ENCODE measurements at places on chromosomes 3 and 15.
A peak's percentile ranks its signal among the peaks of the same experiment; 100 is the strongest.

DNA sequence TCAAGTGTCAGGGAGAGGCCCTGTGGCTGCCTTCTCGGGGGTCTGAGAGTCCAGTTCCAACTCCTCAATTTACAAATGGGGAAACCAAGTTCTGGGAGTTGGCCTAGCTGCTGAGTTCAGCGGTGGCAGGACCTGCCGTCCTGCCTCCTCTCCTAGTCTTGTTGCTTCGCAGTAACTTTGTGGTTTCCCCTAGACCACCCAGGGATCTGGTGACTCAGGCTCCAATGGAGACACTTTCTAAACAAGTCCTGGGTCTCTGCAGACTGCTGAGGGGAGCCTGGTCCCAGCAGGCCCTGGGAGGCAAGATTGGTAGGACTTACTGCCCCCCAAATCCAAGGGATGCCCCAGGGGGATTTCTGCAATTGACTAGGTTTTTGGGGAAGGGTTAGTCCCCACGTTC, 83.6 kb downstream of the SMAD6 start:
- no peak for DNase-seq

- no peak for DNase-seq
Measured at GRCh38 chr3:15500107-15500724, 21.3 kb downstream of the COLQ start.

DNA sequence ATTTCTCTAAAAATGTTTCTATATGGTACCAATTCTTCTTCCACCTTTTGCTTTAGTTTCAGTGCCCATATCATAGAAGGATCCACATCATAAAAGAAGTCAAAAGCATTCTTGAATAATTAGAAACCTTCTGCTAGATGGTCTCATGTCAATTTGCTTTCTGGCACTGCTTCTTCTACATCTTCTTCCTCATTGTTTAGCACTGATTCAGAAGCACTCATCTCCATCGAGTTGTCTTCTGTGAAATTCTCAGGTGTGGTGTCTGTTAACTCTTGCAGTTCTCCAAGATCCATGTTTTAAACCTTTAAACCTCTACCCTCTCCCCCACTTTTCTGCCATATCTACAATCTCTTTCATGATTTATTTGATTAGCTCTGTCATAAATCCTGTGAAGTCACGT, 154.8 kb downstream of the WDR76 start:
- DNase-seq = no peak

DNA sequence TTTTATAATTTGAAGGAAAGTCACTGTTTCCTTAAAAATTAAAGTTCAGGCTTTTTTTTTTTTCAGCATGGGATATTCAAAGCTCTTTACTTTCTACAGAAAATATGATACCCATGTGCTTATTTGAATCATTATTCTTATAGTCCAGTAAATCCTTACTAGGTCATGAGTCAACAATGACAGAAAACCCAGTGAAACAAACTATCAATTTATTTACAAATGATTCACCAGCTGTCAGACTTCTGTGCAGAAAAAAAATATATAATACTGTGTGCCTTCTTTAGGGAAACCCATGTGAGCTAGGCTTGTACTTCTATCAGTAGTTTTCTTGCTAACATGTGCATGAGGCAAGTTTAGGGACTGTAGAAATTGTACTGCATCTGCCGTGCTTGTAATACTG, 1.2 kb downstream of the ACP3 start:
- no peak for DNase-seq

GRCh38 chr3:131299836-131300235, 81.7 kb upstream of the NUDT16 start:
- DNase-seq = no peak

DNA sequence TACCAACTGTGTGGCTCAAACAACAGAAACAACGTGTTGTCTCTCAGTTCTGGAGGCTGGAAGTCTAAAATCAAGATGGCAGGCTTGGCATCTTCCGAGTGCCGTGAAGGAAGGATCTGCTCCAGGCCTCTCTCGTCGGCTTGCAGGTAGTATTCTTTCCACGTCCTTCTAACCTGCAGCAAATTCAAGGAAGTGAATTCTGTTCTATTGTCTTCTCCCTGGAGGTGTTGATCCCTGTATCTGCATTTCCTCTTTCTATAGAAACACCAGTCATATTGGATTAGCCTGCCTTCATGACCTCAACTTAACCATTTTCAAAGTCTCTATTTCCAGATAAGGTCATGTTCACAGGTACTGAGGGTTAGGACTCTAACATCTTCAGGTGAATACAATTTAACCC, 512.1 kb downstream of the GABRG3 start:
- DNase-seq = no peak

GRCh38 chr15:57144448-57144847, 226.0 kb downstream of the TCF12 start:
- no peak for DNase-seq

DNA sequence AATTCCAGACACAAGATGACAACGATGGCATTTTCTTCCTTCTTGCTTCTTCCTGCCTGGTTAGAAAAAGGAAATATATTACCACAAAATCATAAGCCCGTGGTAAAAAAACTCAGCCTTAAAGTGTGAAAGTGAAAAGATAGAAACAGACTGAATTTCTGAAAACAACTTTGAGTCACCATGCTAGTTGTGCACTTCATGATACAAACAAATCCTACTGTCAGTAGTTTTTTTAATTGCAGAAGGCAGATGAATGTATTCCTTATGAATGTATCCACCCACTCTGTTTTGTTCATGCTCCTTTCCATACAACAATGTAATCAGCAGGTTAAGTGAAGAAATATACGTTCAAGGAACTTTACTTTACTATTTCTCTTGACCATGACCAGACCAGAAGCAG, 1144.7 kb downstream of the OTOL1 start:
- no peak for DNase-seq

GRCh38 chr3:143603774-143604173, 244.5 kb downstream of the SLC9A9 start:
- DNase-seq = no peak

DNA sequence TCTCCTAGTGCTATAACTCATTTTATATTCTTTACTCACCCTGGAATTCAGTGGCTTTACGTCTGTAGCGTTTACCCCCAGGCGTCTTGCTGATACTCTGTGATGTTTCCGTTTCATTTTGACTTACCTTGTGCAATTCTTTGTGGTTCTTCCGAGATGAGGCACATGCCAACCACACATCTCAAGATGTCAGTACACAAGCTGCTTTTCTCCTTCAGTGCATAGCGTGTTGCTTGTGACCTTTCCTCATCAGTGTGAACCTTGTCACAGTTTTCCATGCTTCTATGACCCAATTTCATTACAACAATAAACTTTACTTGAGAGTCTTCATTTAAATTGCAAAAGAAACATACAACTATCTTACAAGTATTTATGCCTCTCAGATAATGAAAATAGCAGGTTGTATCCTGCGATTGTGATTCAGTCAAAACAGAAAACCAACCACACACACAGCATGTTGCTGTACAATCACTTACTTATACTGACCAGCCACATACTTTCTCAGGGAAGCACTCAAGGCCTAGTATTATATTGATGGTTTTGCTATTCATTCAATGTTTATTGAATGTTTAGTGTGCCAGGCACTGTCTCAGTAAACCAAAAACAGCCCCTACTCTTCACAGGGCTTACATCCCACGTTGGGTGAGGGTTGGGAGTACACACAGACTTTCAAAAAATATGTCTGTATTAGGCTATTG, 4.6 kb upstream of the TBL1XR1 start:
- DNase-seq = peak; percentile 81

DNA sequence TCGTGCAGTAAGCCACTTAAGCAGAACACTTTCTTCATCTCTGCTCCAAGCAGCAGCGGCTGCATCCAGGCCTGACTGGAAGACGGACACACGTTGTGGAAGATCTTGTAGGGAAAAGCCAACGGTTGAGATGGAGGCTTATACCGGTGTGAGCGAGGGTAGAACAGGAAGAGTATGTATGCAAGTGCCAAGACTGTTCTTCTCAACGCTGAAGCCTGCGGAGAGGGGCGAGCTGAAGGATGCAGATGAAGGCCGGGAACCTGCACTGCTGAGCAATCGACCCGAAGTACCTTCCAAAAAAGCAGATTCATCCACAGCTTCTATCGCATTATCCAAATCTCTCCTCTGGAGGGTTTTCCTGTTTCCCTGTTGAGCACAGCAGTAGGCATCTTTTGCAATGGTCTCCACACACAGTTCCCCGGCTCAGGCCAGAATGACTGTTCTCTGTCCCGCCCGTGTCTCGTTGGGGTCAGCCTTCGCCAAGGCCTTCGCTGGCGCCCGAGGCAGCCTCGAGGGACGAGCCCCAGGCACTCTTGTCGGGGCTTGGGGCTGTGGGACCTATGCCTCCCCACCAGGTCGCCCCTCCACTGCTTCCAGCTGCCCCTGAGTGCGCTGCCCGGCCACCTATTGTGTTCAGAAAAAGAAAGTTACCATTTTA, 22.2 kb upstream of the DYNC1LI1 start:
- no peak for DNase-seq

All from CD4-positive, alpha-beta T cell treated with Interleukin-6 at 100 ng/mL for 8 hours (primary cell).